ENCODE measurements at places on chromosomes 2 and 18. TPM values are rescaled to one million over a fixed set of nuclear protein-coding genes. Genes with fewer than 3 reads are reported as not detected.

DNA sequence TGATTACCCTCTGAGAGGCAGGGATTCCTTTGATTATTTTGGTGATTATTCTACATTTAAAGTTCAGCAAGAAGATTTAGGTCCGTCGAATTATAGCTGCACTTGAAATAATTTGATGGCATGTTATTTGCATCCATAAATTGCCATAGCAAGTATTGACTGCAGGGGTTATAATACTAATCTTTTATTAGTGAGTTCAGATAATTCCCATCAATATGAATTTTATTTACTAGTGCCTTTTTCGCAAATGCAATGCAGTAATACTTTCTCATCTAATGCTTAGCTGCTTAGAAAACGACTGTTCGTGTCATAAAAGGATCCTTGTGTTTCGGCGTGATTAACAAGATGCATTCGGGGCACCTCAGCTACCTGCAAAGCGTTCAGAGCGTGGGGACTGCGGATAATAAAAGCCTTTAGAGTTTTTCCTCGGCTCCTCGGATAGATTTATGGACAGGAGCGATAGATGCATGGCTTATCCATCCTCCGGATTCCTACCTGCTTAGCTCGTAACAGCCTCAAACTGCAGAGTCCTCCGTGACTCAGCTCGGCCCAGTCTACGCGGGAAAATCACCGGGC, 2.5 kb upstream of the GBX2 start:
- H3K4me3 ChIP-seq, result no peak overlapping the region
- H3K27ac ChIP-seq, result no peak overlapping the region
- no peak for DNase-seq
- peaks cover 27% of the 10 kb centered on the region for H3K4me1 ChIP-seq
- no peaks in the 10 kb centered on the region for H3K36me3 ChIP-seq
- peaks cover 73% of the 10 kb centered on the region for H3K27me3 ChIP-seq

GRCh38 chr2:67918471-67918870, 144.3 kb downstream of the C1D start:
- DNase-seq, result no peak
- H3K27me3 ChIP-seq, result no peaks in the 10 kb centered on the region
- H3K27ac ChIP-seq, result no peak overlapping the region
- H3K4me3 ChIP-seq, result no peak overlapping the region

- H3K27ac ChIP-seq, result no peak overlapping the region
- H3K4me3 ChIP-seq, result no peak overlapping the region
- H3K27me3 ChIP-seq, result no peaks in the 10 kb centered on the region
These were observed 705.9 kb upstream of the FSHR start for GRCh38 chr2:49860170-49860569.

- DNase-seq, result no peak
- H3K27ac ChIP-seq, result no peak overlapping the region
- no peaks in the 10 kb centered on the region for H3K27me3 ChIP-seq
- H3K4me1 ChIP-seq, result no peaks in the 10 kb centered on the region
These were observed 179.6 kb upstream of the SLC39A10 start for GRCh38 chr2:195477248-195477995.

DNA sequence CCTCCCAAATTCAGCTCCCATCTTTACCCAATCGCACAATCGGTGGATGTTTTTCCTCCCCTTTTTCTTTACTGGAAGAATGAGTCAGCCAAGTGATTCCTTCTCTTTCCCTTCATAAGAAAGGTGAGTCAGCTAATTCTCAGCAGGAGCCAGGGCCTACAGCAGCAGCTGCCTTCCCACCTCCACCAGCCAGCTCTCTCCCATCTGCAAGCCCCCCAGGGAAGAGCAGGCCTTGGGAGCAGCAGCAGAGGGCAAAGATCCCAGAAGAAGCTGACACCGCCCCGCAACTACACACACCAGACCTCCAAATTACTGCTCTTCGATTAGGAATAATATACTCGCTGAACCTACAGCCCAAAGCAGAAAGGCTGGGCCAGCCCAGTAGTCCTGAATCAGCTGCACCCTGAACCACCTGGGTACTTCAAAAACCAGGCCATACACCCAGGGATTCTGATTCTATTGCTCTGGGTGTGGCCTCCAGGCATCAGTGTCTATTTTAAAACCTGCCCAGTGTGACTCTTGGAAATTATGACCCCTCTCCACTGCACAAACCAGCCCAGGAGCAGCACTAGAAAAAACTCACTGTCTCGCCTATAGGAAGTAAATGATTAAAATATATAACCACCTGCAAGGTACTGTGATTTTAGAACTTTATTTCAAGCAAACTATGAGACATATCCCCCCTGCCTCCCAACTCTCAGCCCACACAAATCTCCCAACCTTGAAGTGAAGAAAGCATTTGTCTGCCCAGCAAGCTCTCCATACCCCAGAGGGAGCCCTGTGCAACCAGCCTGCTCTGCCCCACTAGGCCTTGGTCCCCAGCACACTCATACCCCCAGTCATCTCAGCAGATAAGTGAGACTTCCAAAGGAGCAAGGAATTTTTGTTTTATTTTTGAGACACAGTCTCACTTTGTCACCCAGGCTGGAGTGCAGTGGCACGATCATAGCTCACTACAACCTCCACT, 7.3 kb downstream of the SFXN5 start:
- H3K27me3 ChIP-seq, result no peaks in the 10 kb centered on the region
- peak overlapping the region; percentile 57 for H3K27ac ChIP-seq
- peaks cover 6% of the 10 kb centered on the region for H3K36me3 ChIP-seq
- no peak overlapping the region for H3K4me3 ChIP-seq

DNA sequence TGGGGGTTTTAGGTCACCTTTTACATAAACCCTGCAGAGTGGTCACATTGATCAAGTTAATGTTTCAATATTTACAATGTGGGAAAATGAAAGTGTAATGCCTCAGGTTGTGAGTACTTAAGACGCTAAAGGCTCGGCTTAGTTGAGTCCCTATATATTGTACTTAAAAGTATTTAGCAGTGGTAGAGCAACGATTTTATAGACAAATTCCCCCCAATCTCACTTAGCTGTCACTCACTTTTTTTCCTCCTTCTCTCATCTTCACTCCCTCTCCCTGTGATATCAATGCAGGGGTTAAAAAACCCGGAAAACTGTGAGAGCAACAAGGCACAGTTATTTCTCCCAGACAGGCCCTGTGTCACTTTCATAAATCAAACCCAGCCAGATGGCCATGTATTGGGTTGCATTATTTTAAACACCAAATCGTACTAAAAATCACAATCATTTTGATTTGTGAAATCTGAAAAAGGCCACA, 5.4 kb downstream of the POU3F3 start:
- peaks cover 32% of the 10 kb centered on the region for H3K27me3 ChIP-seq
- no peak overlapping the region for H3K4me3 ChIP-seq
- peak; percentile 21 for DNase-seq
- H3K4me1 ChIP-seq, result peaks cover 6% of the 10 kb centered on the region
- no peaks in the 10 kb centered on the region for H3K36me3 ChIP-seq

DNA sequence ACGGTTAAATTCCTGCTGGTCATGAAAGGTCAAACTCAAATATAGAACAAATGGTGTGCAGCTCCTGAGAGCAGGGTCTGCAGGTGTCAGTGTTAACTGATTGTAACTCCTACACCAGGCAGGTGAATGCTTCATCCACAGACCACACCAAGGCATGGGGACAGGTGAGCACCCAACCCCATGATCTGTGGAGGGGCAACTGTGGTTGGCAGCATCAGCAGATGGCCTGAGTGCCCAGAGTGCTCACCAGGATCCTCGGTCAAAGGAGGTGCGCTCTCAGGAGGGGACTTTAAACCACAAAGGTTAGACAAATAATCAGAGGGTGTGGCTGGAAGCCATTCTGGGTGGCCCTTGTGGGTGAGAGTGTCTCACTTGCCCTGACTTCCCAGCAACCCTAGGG, 44.5 kb downstream of the PTGR3 start:
- no peak overlapping the region for H3K4me3 ChIP-seq
- no peaks in the 10 kb centered on the region for H3K4me1 ChIP-seq
- no peaks in the 10 kb centered on the region for H3K36me3 ChIP-seq
- DNase-seq, result no peak
- H3K27ac ChIP-seq, result no peak overlapping the region
- peaks cover 13% of the 10 kb centered on the region for H3K27me3 ChIP-seq

DNA sequence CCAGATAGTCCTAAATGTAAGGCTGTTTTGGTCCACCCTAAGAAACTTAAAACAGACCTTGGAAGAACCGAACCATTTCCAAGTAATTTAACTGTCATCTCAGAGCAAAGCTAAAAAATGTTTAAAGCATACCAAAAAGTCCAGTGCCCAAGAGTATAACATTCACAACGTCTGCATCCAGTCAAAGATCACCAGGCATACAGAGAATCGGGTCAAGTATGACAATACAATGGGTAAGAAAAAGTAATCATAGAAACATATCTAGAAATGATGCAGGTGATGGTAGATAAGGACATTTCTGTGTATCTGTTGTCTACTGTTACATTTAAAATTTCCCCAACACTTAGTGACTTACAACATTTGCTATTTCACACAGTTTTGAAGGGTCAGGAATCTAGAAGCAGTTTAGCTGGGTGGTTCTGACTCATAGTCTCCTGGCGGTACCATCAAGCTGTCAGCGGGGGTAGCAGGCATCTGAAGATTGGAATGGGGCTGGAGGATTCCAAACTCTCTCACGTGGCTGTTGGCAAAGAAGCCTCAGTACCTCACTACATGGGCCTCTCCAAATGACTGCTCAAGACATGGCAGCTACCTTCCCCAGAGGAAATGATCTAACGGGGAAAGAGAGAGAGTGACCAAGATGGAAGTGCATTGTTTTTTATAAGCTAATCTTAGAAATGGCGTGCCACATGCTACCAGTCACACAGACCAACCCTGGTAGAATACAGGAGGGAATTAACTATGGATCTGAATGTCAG, 36.6 kb upstream of the DYNC2LI1 start:
- H3K27me3 ChIP-seq, result no peaks in the 10 kb centered on the region
- H3K4me1 ChIP-seq, result no peaks in the 10 kb centered on the region
- H3K4me3 ChIP-seq, result no peak overlapping the region
- H3K27ac ChIP-seq, result no peak overlapping the region
- H3K36me3 ChIP-seq, result no peaks in the 10 kb centered on the region
- no peak for DNase-seq

DNA sequence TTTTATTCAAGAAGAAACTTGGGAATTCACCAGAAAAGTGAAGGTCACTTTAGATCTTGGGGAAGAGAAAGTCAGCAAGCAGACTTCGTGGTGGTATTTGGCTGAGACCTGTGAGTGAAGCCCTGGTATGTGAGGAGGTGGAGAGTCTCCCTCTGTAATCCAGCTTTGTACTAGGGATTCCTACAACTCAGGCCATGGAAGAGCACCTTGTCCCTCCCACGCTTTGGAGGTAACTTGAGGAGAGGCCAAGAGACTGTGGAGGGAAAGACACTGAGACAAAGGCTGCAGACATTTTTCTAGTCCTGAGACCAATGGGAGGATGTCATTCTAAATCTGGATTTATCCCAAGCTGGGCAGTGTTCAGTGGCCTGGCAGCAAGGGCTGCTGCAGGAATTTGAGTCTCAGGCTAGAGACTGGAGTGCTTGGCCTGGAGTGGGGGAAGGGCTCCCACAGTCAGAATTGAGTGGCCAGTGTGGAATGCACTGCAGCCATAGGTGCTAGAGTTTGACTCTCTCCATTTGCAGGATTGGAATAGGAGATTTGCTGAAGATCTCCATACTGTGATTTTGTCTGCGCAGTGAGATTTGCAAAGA, 219.0 kb downstream of the ACTR3 start:
- no peak overlapping the region for H3K4me3 ChIP-seq
- H3K4me1 ChIP-seq, result no peaks in the 10 kb centered on the region
- no peak overlapping the region for H3K27ac ChIP-seq
- no peak for DNase-seq
- H3K36me3 ChIP-seq, result no peaks in the 10 kb centered on the region

DNA sequence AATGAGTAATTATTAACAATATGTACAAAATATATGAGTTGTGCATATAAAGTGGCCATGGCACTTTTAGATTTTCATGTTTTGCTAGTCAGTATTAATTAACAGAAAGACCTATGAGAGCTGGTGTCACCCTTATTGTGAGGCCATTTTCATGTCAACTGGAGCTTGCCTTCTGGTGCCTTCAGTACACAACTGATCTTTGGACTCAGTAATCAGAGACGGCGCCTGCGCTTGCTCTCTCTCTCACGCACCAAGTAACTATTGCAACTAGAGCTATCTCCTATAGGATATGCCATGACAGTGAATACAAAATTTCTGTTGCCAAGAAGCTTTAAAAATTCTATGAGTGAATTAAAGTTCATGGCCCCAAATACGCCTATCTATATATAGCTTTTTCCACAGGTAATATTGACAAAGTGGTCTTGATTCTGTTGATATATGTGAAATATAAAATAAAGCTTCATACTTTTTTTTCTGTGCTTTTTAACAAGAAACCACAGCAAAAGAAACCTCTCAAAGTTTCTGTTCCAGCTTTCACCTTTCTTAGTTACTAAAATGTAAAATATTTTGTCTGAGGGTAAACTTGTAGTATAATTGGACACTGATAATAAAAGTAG, 2.9 kb downstream of the SERTAD2 start:
- no peak overlapping the region for H3K4me3 ChIP-seq
- DNase-seq, result peak; percentile 86
- peak overlapping the region; percentile 99 for H3K27ac ChIP-seq

- H3K4me3 ChIP-seq, result no peak overlapping the region
- H3K27ac ChIP-seq, result no peak overlapping the region
- DNase-seq, result no peak
- H3K27me3 ChIP-seq, result no peaks in the 10 kb centered on the region
- H3K36me3 ChIP-seq, result no peaks in the 10 kb centered on the region
These were observed 33.3 kb downstream of the C2orf76 start for GRCh38 chr2:119333360-119333759.

GRCh38 chr18:44761812-44762211, 81.1 kb downstream of the SETBP1 start:
- peaks cover 2% of the 10 kb centered on the region for H3K36me3 ChIP-seq
- DNase-seq, result no peak
- H3K4me1 ChIP-seq, result peaks cover 2% of the 10 kb centered on the region

GRCh38 chr2:70657246-70657645, 103.6 kb upstream of the TGFA start:
- H3K27me3 ChIP-seq, result peaks cover 10% of the 10 kb centered on the region
- no peaks in the 10 kb centered on the region for H3K36me3 ChIP-seq
- H3K27ac ChIP-seq, result no peak overlapping the region
- DNase-seq, result no peak
- no peak overlapping the region for H3K4me3 ChIP-seq
- H3K4me1 ChIP-seq, result no peaks in the 10 kb centered on the region

GRCh38 chr18:32629292-32629691, 143.5 kb downstream of the KLHL14 start:
- no peaks in the 10 kb centered on the region for H3K36me3 ChIP-seq
- H3K27ac ChIP-seq, result no peak overlapping the region
- no peak for DNase-seq
- no peak overlapping the region for H3K4me3 ChIP-seq
- H3K27me3 ChIP-seq, result no peaks in the 10 kb centered on the region

GRCh38 chr2:74707837-74708236, 53.8 kb downstream of the SEMA4F start:
- H3K27me3 ChIP-seq, result no peaks in the 10 kb centered on the region
- H3K4me3 ChIP-seq, result no peak overlapping the region
- no peak for DNase-seq
- H3K27ac ChIP-seq, result no peak overlapping the region
- H3K4me1 ChIP-seq, result no peaks in the 10 kb centered on the region
- H3K36me3 ChIP-seq, result no peaks in the 10 kb centered on the region

The TDRD15 gene
- not detected for polyA plus RNA-seq

The PRSS56 gene
- polyA plus RNA-seq, result not detected

The SFTPB gene
- polyA plus RNA-seq, result 11.3 TPM

The C2orf78 gene
- polyA plus RNA-seq, result not detected

The REG1A gene
- polyA plus RNA-seq, result 31,869 TPM

The DOK1 gene
- polyA plus RNA-seq, result 17.7 TPM

Data from small intestine (tissue), 16 donors.